Left forelimb (tissue), 1 donor: ENCODE measurements at places on chromosomes 6 and 20.
A peak's percentile ranks its signal among the peaks of the same experiment; 100 is the strongest.

GRCh38 chr6:53294095-53294494 lies 54.7 kb downstream of the ELOVL5 start:
- DNase-seq: no peak

- no peak for DNase-seq
Observed at GRCh38 chr20:34834459-34834893, 9.0 kb upstream of the NCOA6 start.

DNA sequence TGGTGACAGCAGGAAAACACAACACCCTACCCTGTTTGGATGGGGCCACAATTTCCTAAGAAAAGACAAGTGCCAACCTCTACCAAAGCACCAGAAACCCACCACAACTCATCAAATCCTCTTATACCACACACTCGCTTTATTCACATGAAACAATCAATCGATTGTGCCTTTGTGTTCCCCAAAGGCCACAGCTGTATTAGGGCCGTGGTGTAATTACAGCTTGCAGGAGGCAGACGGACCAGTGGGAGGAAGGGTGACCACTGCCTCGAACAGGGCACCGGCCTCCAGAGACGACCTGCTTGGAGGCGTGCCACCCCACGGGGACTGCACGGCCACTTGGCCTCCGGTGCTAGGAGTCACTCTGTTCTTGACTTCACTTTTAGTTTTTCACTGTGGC lies 264.1 kb downstream of the FOXC1 start:
- no peak for DNase-seq

DNA sequence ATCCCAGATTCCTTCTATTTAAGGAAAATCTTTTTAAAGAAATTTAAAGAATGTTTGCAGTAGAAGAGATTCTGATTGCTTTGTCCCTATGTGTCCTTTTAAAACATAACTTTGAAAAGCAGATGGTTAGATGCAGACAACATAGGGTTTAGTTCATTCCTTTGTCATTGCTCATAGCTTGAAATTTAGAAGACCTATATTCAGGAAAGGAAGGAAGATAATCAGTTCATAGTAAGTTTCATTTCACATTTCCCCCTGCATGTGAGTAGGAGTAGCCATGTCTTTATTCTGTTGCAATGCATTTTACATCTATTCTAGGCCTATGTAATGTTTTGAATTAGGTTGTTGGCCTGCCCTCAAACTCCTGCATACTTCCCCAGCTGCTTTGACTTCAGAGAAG lies 197.9 kb upstream of the GRIK2 start:
- no peak for DNase-seq

GRCh38 chr6:151043944-151044343 lies 178.4 kb downstream of the MTHFD1L start:
- DNase-seq: no peak

GRCh38 chr20:37972256-37973058 lies 60.8 kb downstream of the TTI1 start:
- DNase-seq: no peak

- DNase-seq: no peak
Observed at GRCh38 chr20:8633366-8633765, 435.5 kb upstream of the PLCB4 start.

- DNase-seq: no peak
Observed at GRCh38 chr20:10689385-10689784, 15.6 kb upstream of the JAG1 start.

GRCh38 chr6:108027056-108027455 lies 47.5 kb downstream of the OSTM1 start:
- DNase-seq: no peak

DNA sequence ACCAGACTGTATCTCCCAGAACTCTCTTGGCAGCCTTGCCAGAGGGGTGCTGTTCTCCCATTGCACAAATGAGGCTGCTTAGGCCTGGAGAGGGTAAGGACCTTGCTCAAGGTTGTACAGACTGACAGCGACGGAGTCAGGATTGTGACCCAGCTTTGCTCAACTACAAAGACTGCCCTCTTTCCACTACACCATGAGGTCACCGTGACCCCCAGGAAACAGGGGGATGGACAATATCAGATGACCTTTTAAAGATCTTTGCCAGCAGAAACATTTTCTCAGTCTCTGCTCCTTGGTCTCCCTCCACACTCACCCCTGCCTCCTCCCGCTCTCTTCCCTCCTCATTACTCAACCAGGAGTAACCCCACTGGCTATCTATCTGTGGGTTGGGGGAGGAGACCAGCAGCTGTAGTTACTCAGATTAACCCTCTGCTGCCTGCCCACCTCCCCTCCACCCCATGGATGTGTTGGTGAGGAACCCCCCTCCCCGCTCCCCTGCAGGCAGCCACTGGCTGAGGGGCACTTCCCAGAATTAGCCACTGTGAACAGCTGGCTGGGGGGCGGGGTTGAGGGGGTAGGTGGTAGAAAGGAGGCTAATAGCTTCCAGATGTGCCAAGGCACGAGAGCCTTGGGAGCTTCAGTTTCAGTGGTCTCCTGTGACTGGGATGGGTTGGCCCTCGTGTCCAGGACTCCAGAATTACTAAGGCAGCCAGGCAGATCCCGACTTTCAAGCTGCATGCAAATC lies 26.9 kb upstream of the MRPS18A start:
- DNase-seq: peak; percentile 81

DNA sequence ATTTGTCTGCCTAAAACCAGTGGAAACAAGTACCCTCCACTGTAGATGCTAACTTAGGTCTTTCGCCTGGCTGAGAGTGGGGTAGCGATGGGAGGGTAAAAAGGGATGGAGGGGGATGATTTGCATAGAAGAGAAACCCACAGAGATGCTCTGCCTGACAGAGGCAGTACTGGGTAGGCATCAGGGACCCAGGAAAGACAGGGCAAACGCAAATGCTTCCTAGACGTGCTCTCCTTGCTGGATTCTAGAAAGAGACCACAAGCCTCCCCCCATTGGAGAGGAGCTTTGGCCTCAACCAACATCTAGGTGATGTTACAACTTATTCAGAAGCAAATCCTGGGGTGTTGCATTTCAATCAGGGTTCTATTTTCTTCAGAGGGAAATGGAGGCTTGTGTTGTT lies 3.2 kb downstream of the OLIG3 start:
- no peak for DNase-seq

GRCh38 chr20:13231031-13231752 lies 10.1 kb downstream of the ISM1 start:
- no peak for DNase-seq

DNA sequence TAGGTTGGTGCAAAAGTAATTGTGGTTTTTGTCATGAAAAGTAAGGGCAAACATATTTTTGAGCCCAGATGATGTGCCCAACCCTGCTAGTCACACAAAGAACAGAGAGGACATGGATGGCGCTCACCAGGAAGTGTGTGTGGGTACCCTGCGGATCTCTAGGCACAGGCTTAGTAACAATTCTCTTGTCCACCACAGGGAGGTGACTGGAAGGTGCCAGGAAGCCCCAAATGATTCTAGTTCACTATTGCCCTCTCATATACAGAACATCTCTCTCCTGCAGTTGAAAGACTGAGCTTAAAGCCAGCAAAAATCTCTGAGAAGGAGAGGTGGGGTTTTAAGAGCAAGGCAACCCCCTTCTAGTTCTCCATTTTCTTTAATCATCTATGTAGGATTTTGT lies 272.1 kb upstream of the TAB2 start:
- DNase-seq: no peak

- DNase-seq: no peak
Observed at GRCh38 chr6:45721665-45722064, 294.0 kb downstream of the CLIC5 start.

DNA sequence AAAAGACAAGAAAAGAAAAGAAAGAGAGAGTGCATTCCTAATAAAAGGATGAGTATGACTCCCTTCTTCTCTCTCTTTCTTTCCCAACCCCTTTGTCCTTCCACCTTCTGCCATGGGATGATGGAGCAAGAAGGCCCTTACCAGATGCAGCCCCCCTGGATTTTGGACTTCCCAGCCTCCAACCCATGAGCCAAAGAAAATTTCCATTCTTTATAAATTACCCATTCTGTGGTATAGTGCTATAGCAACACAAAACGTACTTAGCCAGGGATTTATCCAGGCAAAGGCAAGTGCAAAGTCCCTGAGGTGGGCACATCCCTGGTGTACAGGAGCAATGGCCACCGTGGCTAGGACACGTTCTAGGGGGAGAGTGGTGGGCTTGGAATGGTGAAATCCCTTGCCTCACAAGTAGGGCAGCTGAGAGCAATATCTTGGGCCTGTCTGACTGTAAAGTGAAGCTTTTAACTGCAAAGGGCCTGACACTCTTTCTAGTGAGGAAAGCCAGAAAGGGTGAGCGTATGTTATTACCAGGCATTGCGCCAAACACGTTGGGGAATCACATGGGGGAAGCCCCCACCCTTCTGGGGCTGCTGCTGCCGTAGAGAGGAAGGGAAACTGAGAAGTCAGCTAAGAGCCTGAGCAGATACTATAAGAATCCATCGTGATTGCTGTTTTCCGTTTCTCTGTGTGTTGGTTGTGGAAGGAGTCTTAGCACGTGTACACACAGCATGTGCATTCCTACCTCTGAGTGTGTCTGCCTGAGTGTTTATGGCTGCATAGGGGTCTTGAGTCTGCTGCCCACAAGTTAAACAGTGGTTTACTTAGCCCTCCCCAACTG lies 50.7 kb upstream of the SIRPA start:
- DNase-seq: peak; percentile 72

DNA sequence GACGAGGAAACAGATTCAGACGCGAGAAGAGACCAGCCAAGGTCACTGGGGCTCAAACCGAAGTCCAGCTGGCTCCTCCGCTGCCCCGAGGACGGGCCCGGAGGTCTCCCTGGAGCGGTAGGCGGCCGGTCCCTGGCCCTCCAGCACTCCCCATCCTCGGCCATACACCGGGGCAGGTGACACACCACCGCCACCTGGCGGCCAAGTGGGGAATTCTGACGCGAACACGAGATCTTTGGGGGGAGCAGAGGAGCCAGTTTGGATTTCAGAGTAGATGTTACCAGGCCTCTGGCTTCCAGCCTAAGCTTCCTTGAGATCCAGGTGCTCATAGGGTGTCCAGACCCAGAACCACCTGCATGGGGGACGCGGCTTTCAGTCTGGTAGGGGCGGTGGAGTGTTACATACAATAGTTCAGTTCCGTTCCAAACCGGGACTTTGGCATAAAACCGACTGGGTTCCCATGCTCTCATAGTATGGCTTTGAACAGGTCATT lies 16.1 kb downstream of the BPIFB1 start:
- DNase-seq: peak; percentile 74

GRCh38 chr6:154488248-154488593 lies 22.3 kb downstream of the CNKSR3 start:
- DNase-seq: no peak

GRCh38 chr6:55033016-55033546 lies 141.2 kb upstream of the HCRTR2 start:
- no peak for DNase-seq

GRCh38 chr6:15101130-15101529 lies 144.7 kb upstream of the JARID2 start:
- no peak for DNase-seq

DNA sequence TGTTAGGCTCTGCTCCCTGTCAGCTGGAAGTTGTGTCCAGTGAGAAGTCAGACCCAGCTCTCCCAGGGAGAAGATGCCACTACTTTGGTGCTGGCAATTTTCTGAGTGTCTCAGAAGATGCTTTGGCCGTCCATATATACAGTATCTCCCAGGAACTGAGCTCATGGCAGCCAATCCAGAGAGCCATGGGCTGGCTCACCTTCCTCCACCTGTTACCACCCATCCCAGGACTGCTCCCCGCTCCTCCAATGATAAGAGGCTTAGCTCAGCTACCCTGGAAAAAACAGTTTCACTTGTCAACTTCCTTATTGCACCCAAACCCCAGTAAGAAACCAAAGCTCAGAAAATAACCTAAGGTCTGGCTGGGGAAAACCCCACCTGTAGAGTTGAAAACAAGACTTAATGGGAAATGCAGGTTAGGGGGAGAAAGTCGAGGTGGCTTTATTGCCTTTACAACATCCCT lies at the start of gene BNIP5:
TSS of gene BNIP5 (minus strand) at position 110 of the 463 bp plus-strand sequence. CDS start 6,198 bp downstream, outside the sequence.
- DNase-seq: no peak

DNA sequence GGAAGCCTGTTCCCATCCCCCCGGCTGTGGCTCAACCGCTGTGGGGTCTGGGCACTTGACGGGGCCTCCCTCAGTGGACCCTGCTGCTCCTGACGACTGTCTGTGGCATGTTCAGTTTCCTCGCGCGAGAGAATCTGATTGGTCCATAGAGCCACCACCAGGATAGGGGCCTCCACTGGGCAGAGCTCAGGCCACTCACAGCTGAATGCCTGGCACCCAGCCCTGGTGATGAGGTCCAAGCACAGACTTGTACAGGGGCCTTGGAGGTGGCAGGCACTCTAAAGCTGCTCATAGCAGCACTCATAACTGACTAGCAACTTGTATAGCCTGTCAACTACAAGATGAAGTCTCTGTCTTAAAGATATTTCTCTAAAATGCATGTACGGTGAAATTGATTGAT lies 368.1 kb downstream of the NRN1 start:
- no peak for DNase-seq

DNA sequence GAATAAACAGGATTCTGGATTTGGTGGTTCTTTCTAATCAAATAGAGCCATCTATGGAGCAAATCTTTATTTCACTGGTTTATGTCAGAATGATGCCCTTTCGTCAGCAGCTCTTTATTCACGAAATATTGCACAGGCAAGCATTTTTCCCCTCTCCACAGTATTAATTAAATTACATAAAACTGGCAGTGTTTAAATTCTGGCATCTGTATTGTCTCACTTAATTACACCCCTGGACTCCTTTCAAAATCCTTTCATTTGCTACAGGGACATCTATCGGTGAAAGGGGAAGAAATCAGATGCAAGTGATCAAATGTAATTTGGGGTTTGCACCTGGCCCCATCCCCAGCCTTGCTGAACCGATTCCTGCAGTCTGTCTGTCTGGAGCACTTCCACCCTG lies 801.9 kb downstream of the QKI start:
- DNase-seq: no peak

DNA sequence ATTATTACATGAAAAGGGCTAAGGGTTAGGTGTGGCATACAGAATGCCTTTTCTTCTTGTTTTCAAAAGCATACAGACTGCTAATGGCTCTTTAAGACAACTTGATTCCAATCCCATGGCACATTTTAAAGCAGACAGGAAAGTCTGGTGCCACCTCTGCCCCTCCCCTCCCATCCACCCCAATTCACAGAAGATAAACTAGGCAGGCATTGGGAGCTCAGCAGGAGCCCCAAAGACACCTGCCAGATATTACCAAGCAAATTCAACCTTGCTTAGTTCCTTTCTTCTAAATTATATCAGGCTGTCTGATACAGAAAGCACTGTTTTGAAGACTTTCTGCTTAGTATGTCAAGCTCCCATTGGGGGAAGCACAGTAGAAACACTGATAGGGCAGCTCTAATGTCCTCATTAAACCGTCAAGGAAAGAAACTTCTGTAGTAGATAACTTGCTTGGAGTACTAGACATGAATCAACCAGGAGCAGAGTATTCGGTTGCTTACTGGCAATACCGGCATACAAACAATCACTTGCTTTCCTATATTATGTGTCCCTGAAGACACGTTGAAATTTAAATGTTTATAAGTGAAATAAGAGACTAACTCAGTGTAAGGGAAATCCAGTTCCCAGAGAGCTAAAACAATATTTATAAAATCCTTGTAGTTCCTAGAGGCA lies 13.0 kb downstream of the SESN1 start:
- DNase-seq: no peak

DNA sequence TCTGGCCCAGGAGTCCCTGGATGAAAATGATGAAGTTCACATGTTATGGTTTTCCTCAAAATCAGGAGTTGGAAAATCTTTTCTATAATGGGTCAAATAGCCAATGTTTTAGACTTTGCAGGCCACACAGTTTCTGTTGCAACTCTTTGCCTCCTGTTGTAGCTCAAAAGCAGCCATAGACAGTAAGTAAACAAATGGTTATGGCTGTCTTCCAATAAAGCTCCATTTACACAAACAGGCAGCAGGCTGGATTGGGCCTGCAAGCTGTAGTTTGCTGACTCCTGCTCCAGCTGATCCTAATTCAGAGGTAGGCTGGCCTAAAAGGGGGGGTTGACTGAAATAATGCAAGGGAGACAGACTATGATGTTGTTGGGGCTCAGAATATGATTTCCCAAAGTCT lies 33.0 kb downstream of the METTL24 start:
- DNase-seq: no peak
